ENCODE measurements at places on chromosomes 6 and 20. TPM values are rescaled to one million over a fixed set of nuclear protein-coding genes. Genes with fewer than 3 reads are reported as not detected.

Gene LTA
- total RNA-seq: not detected

Gene HLA-DPB1
- not detected for total RNA-seq

Gene TRIM10
- total RNA-seq: not detected

Gene NKX2-2
- total RNA-seq: not detected

Gene BMP7
- total RNA-seq: 0.13 TPM

Gene ZSWIM3
- total RNA-seq: 1.5 TPM

Gene DPPA5
- total RNA-seq: not detected

Gene GSTA1
- total RNA-seq: not detected

Gene ZNF831
- total RNA-seq: not detected

Gene KPNA5
- 0.76 TPM for total RNA-seq

Gene MYLIP
- total RNA-seq: 2.8 TPM

All from A549 treated with ZK216348 at 1 μM for 4 hours (cell line).